ENCODE measurements at places on chromosomes 1 and 21. TPM values are rescaled to one million over a fixed set of nuclear protein-coding genes. Genes with fewer than 3 reads are reported as not detected.

DNA sequence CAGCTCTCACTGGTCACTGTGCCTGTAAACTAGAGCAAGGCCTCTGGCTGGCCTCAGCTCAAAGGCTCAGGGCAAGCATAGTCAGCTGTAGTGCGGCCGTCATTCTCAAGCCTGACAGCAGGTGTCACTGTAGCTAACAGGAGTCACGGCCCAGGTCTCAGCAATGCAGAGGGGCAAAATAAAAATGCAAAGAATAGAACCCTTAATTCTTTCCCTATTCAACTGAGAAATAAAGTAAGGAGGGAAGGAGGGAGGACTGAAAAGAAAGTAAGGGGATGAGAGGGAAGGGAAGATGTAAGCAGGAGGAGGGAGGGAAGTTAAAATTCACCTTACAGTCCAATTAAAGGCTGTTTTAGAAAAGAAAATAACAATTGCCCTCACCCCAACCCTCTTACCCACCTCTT, 106.1 kb downstream of the KIAA0319L start:
- peak; percentile 78 for DNase-seq

DNA sequence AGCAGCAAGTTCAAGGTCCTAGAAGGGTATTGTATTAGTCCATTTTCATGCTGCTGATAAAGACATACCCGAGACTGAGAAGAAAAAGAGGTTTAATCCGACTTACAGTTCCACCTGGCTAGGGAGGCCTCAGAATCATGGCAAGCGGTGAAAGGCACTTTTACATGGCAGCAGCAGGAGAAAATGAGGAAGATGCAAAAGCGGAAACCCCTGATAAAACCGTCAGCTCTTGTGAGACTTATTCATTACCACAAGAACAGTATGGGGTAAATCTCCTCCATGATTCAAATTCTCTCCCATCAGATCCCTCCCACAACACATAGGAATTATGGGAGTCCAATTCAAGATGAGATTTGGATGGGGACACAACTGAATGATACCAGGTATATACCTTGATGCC, 409.5 kb downstream of the NTNG1 start:
- DNase-seq, result no peak

DNA sequence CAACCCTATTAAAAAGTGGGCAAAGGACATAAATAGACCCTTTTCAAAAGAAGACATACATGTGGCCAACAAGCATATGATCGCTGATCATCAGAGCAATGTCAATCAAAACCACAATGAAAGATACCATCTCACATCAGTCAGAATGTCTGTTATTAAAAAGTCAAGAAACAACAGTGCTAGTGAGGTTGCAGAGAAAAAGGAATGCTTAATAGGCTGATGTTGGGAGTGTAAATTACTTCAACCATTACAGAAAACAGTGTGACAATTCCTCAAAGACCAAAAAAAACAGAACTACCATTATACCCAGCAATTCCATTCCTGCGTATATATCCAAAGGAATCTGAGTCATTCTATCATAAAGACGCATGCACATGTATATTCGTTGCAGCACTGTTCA, 13.2 kb downstream of the USH2A start:
- DNase-seq, result no peak

DNA sequence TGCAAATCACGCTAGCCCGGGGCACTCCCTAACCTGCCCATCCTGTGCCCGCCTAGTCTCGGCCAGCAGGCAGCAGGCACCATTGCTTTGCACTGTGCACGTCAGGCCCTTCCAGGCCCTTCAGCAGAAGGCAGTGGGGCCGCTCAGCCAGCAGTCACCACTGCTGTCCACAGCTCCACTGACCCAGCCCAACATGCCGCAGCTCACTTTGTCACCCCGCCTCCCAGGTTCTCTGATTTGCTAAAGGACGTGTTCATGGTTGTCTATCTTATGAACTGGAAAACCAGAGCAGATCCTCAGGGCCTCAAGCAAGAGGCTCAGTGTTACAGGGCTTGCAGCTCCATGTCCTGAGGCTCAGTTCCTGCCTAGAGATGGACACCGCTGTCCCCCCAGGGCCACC, 14.2 kb upstream of the SPOCD1 start:
- no peak for DNase-seq

DNA sequence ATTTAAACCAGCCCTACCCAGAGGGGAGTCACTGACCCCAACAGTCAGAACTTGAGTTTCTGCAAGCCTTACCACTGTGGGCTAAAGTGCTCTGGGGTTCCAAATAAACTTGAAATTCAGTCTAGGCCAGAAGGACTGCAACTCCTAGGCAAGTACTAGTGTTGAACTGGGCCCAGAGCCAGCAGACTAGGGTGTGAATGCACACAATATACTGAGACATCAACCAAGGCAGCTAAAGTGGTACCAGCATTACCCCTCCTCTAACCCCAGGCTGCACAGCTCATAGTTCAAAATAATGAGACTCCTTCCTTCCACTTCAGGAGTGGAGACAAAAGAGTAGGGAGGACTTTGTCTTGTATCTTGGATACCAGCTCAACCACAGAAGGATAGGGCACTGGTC, 18.9 kb upstream of the IL20 start:
- no peak for DNase-seq

- DNase-seq, result no peak
These were observed 352.4 kb upstream of the RUNX1 start for GRCh38 chr21:35401476-35401875.

DNA sequence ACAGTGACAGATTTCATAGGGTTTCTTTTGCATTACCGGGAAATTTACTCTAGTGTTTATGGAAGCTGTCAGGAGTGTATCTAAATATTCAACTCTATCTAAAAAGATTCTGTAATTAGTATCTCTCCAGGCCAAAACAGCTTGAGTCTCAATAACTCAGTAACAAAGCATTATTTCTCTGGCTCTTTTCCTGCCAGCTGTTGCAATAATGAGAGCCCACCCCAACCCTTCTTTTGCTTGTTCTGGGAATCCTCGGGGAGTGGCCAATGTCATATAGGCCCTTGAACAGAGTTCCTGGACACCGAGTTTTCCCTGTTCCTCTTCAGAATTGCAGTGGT, 120.1 kb upstream of the SGIP1 start:
- DNase-seq, result no peak

DNA sequence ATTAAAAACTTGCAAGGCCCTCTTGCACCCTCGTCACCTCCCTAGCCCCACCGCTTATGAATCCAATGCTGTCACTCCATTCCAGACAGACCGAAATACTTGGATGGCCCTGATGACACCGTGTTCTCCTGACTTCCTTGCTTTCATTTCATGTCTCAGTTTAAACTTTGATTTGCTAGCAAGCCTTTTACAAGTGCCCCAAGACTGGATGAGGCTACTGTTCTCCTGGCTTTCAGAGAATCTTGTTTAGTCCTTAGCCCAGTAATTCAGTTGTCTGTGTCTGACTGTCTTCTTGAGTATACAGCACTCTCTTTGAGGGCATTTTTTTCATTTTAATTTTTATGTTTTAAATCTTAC, 824 bp upstream of the IFI44L start:
- DNase-seq, result no peak

GRCh38 chr1:212853658-212854057, 4.4 kb upstream of the FLVCR1 start:
- DNase-seq, result no peak

DNA sequence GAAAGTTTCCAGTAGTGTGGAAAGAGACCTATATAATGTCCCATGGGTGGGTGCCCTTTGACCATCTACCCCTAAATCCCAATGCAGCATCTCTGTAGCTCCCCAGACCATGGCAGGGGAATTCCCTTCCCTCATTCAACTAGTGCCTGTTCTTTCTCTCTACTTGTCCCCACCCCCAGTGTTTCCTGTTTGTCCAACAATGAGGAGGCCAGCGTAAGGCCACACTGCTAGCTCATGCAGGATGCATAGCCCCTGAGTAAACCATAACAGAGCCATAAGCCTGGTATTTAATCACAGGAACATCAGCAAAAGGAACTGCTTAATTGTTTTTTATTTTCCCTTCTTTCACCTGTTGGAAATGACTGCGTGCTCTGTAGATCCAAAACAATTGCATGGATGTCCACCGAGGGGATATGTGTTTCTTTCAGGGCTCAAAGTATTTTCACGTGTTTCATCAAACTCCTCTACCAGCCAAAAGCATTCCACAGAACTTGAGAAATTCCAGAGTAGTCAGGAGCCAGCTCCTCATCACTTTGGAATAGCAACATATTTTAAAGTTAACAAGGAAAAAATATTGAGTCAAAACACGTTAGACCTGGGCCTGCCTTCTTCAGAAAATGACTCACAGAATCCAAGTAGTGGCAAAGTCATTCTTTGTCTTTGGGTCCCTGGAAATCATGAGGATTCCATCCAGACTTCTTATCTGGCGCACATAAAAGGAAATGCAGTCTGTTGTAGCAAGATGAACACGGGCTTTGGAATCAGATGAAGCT, 162.5 kb upstream of the SGIP1 start:
- no peak for DNase-seq

GRCh38 chr1:25695090-25695770, 78.6 kb downstream of the MAN1C1 start:
- no peak for DNase-seq

GRCh38 chr1:201355471-201355870, 22.0 kb downstream of the TNNT2 start:
- DNase-seq, result no peak

DNA sequence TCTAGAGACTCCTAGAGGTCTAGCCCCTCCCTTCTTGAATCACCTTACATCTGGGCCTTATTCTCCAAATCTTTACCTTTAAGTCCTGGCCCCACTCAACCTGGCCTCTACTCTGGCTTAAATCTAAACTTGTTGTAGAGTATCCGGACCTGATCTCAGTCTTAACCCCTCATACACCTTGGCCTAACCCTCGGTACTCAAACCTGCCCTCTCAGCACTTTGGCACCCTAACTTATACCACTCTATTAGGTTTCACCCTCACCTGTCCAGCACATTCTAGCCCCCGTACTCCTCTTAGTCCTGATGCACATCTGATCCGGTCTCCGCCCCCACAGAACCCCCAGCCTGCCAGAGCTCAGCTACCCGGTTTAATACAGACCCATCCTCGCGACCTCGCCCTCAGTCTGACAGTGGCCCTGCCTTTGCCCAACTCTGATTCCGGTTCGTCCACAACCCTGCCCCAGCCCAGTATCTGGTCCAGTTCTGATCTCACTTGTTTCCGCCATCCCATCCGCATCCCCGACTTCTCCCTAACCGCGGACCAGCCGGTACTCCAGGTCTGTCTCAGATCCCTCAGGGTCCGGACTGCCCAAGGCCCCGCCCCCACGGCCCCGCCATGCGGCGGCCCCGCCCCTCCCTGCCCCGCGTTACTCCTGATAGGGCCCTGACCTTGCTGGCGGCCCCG, 1.5 kb downstream of the TRIM62 start:
- DNase-seq, result no peak

GRCh38 chr1:121518726-121519041, 333.9 kb downstream of the SRGAP2C start:
- DNase-seq, result no peak

- no peak for DNase-seq
These were observed 74.3 kb upstream of the ADAR start for GRCh38 chr1:154682254-154682653.

NPHS2 gene
- not detected for total RNA-seq

SLC25A34 gene
- total RNA-seq, result 1.6 TPM

OLIG2 gene
- not detected for total RNA-seq

EXTL1 gene
- not detected for total RNA-seq

Data from activated naive CD8-positive, alpha-beta T cell treated with anti-CD3 and anti-CD28 coated beads, Interleukin-2, amount 10 ng/mL, durations not matched to agents 7 days and 5 days (primary cell).